ENCODE measurements at places on chromosomes 16 and 17.

DNA sequence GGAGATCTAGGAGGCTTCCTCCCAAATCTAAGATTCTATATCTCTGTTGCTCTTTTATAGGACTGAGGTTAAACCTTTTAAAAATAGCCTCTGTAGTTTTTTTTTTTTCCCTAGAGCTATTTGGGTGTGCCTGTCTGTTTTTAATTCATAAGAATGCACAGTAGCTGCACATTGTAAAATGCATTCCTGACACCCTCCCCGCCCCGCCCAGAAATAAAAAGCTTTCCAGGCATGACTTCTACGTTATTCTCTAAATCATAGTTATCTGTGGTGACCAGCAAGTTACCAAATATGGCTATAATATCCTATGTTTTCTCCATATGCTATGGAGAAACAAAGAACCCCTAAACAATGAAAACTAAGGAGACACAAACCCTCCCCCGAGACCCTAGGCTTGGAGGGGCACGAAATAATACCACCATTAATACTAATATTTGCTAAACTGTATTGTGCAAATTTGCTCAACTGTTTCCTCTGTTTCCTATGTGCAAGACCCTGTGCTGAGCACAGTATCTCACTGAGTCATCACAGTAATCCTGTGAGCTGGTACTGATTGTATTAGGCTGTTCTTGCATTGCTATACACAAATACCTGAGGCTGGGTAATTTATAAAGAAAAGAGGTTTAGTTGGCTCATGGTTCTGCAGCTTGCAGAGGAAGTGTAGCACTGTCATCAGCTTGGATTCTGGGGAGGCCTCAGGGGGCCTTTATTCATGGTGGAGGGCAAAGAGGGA is 388.3 kb downstream of the CA10 start:
- no peak for DNase-seq

- no peak for DNase-seq
These were observed 4.7 kb upstream of the KDM8 start for GRCh38 chr16:27198451-27199234.

- no peak for DNase-seq
These were observed 692 bp upstream of the SOCS1 start for GRCh38 chr16:11256661-11257130.

GRCh38 chr16:76490036-76490639 is 212.9 kb downstream of the CNTNAP4 start:
- no peak for DNase-seq

DNA sequence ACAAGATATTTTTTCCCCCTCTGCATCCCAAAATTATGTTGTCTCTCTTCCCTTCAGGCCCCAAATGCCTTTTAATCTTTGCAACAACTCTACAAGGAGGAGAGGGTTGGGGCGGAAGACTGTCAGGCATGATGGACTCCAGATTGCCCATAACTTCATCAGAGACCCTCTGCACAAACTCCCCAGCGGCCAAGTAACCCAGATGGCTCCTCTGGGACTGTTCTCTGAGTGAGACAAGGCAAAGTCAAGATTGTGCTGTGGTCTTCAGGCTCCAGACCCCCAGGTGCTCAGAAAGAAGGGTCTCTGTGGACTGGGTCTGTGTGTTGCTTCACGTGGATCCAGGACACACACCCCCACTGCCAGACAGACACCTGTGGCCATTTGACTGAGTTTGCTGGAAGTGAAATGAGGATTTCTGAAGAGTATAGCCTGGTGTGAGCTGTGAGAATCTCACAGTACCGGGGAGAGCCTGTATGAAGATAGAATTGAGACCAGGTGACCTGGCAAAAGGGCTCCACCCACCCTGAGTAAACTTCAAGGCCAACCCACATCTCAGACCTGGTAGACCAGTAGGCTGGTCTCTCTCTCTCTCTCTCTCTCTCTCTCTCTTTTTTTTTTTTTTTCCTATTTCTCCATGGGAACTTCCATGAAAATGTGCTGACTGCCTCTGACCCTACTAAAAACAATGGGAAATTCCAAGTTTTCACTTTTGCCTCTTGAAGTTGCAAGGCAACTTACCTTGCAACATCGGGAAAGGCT is 354.1 kb downstream of the SOX9 start:
- no peak for DNase-seq

DNA sequence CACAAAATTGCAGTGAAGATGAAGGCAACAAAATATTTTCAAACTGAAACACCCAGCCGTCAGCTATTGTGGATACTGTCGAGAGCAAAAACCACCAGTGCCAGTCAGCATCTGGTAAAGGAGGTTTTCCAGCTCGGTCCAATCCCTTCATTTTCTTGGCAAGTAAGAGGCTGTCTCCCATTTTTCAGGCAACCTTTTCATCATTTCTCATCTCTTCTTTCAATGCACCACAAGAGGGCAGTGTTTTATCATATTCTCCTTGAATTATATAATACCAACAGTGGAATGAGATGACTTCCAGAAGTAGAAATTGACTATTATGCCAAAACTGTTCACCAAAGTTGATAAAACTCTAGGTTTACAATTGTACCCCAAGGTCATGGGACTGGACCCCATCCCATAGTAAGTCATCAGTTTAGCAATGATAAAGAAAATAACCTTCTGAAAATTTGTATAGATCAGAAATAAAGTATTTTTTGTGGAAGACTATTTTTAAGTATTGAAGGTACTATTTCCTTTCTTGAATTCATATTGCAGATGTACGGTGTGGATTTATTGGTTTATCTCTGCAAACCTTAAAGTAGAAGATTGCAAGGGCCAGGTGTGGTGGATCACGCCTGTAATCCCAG is 16.8 kb downstream of the NQO1 start:
- no peak for DNase-seq

GRCh38 chr17:33375783-33376182 is 82.7 kb upstream of the ASIC2 start:
- no peak for DNase-seq

DNA sequence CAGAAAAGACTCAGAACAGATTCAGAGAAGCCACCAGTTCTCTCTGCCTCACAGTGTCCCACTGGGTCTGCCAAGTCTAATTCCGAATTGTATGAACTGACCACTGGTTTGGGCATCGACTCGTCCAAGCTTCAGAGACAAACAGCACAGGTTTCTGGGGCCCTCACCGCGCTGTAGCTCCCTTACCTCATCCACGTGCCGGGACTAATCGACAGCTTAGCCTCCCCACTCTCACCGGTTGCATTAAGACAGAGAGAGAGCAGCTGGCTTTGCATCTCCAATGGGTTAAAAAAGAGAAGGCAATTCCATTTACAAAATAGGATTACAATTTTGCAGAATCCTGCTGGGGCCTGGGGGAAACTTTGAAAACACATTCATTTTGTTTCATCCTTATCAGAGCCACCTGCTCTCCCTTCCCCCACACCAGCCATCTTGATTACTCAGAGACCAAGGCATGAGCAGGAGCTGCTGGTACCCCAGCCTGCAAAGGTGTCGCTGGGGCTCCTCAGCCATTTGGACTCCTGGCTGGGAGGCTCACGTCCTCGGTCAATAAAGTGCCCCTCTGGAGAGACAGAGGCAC is 95.3 kb upstream of the RPL38 start:
- no peak for DNase-seq

- no peak for DNase-seq
These were observed 8.1 kb downstream of the GLIS2 start for GRCh38 chr16:4323845-4324488.

- no peak for DNase-seq
These were observed 17.2 kb downstream of the ABCC12 start for GRCh38 chr16:48138543-48138942.

DNA sequence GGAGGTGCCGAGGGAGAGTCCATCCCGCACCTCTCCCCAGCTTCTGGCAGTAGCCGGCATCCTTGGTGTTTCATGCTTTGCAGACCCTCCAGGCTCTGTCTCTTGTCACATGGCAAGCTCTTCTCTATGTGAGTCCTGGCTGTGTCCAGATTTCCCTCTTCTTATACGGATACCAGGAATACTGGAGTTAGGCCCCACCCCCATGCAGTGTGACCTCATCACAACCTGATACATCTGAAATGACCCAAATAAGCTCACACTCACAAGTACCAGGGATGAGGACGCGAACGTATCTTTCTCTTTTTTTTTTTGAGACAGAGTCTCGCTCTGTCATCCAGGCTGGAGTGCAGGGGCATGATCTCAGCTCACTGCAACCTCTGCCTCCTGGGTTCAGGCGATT is 23.3 kb downstream of the TRAP1 start:
- DNase-seq, result no peak

DNA sequence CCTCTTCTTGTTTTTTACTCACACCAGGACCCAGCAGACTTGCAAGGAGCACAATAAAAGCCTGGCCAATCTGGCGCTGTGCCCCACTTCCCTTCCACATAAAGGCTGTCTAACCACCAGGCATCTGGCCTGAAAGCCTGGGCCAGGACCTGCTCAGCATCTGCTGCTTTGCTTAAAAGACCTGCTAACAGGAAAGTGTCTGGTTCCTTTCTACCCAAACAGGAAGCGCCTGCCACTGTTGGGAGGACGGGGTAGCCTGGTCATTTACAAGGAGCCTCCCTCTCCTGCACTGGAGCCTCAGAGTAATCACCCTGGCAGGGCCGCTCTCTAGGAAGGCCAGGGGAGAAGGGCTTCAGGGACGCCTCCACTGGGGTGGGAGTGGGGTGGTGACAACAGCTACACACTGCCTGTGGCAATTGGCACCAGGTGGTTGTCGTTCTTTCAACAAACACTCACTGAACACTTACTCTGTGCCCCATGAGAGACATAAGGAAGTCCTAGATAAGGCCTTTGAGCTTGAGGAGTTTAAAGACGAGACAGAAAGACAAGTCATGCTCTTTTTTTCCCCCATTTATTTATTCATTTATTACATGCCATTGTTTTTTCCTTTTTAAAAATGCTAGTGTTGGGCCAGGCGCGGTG is 6.3 kb upstream of the MMP28 start:
- DNase-seq, result no peak

DNA sequence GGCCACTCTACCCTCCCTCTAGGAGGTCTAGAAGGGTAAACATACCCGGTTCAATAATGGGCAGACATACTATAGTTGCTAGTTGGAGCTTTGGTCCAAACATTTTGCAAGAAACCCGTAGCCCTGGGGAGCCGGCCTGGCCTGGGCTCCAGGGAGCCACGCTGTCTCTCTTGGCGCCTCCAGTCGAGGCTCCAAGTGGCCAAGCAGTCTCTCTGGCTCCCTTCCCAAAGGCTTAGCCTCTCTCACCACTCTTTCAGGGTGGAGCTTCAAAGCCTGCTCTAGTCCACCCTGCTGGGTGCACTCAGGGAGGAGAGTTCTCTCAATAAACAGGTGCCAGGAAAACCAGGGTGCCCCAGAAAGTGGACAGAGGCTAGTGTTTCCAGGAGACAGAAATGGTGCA is 32.2 kb downstream of the RCVRN start:
- DNase-seq, result no peak

- DNase-seq, result no peak
These were observed 100.5 kb upstream of the ELAC2 start for GRCh38 chr17:13118311-13118710.

DNA sequence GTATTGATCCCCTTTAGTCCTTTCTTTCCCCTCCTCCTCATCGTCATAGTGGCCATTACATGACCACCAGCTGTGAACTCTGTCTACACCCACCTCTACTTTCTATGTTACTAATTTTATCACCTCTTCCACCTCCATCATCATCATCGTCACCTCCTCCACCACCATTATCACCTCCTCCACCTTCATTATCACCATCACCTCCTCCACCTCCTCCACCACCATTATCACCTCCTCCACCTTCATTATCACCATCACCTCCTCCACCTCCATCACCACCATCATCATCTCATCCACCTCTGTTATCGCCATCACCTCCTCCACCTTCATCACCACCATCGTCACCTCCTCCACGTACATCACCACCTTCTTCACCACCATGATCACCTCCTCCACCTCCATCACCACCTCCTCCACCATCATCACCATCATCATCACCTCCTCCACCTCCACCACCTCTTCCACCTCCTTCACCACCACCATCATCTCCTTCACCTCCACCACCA is 25.8 kb downstream of the ADGRG5 start:
- no peak for DNase-seq

DNA sequence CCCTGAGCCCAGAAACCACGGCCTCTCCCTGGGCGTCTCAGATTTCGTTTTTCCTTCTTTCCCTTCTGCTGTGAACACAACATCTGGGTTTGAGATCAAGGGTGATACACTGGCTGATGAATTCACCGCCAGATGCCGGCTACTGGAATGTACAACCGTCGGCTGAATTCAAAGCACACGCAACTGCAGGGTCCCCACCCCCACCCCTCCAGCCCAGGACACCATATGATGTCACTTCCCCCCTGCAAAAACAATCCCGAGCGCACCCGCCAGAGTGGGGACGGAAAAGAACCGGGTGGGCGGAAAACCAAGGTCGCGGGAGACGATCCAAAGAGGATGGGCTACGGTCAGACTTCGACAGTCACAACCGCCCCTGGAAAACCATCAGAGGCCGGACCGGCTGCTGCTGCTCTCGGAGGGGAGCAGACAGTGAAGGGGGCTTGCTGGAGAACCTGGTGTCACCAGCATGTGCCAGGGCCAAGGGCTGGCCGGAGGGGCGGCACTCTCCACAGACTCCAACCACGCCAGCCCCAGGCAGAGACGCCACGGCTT is 23.3 kb downstream of the CEP295NL start:
- DNase-seq, result no peak

GRCh38 chr17:56867948-56868376 is 34.0 kb downstream of the DGKE start:
- DNase-seq, result no peak

DNA sequence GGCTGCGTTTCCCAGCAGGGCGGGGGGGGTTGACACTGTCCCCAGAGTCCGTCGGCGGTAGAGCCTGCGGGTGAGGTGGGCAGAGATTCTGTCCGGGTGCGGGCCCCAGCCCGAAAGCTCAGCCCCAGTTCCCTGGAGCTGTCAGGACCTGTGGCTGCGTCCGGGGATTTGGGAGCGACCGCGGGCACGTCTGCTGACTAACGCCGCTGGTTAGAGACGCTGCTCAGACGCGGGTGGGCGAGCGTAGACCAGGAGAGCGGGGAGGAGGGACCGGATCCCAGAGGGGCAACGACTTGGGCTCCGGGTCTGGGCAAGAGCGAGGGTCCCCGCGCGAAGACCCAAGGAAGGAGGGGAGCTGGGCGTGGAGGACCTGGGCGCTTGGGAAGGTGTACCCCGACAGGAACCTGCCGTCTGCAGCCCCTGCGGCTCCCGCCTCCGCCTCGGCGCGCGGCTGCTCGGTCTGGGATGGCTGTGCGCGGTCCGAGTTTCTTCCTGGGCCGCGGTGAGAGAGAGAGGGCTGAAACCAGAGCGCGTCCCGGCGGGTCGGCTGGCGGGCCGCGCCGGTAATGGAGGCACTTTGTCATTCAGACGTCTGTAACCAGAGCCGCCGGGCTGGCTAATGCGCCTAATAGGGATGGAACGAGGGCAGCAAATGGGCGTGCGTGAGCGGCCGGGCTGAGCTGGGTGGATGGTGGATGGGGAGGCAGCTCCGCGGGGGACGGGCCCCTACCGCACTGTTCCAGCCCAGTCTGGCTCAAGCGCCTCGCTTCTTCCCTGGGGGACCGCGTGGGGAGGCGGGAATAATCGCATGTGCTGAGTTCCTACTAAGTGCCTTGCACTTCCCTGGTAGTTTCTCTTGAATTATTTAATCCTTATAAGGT is 2.3 kb downstream of the NGFR start:
- DNase-seq, result no peak

- DNase-seq, result no peak
These were observed 21.6 kb upstream of the MPO start for GRCh38 chr17:58302171-58302918.

GRCh38 chr16:25788637-25789036 is 96.9 kb downstream of the HS3ST4 start:
- no peak for DNase-seq

Data from GM12891 (cell line).